ENCODE measurements at places on chromosomes 11 and 22.
A peak's percentile ranks its signal among the peaks of the same experiment; 100 is the strongest.

DNA sequence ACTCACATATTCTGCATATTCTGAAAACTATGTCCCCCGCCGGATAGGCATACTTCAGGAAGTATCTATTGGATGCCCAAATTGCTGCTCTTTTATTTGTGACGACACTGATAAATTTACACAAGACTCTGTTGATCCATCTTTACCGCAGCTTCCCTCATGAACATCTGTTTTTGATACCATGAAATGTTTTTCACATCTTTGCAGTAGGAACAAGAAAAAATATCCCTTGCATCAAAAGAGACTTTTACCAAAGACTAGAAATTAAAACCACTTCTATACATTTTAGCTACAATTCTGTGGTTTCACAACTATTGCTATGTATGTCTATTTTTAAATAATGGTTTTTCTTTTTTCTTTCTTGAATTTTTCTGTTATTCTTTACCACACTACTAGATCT is 15.3 kb downstream of the POU2AF2 start:
- DNase-seq: peak; percentile 89

- no peak for DNase-seq
Measured at GRCh38 chr22:18955696-18956095, 19.6 kb upstream of the PRODH start.

DNA sequence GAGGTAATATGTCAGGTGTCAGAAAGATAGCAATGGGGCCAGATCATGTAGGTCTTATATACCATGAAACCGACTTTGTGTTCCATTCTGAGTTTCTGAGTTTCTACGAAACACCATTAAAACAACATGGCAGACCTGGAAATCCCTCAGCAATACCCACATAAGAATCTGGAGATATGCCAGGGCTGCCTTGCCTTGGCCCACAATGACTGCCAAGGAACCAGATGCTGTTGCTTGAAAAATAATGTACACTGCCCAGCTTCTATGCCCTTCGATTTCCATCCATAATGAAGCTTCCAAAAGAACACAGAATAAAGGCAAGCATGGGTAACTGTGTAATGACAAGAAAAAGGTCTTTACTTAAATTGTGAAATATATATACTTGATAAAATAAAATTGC is 277.4 kb downstream of the SOX6 start:
- no peak for DNase-seq

DNA sequence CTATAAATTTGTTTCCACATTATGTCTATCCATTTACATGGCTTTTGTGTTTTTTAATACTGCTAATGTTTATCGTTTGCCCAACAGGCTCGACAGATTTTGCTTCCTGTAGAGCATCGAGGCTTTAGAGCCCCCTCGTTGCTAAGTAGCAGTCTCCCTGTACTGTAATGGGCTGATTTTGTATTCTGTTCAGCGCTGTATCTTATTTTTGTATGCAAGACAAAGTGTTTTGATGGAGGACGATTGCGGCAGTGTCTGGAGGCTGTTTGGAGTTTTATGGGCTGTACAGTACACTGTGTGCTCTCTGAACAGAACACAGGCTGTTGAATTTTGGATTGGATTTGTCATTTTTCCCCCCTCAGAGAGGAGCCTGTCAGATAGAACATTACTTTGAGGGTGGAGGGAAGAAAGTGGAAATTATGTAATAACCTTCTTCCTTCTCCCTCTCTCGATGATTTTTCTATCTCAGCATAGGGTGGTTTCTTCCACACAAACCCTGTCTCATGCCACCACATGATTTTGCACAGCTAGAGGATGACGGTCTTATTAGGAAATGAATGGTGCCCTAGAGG is 104.4 kb downstream of the ZBTB16 start:
- DNase-seq: no peak

DNA sequence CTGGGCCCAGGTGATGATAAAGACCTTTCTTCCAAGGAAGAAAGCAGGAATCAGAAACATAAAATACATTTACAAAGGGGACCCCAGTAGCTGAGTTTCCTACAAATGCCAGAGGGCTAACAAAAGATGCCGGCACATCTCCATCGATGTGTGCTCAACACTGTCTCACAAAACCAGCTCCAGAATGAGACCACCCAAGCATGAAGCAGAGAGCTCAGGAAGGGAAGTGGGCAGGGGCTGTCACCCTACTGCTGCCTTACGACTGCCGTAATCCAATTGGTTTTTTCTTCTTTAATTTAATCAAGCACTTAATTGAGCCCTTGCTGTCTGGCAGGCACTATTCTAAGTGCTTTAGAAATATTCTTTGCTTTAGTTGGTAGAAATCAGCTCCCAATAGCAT is 26.1 kb downstream of the SMCO4 start:
- DNase-seq: no peak

DNA sequence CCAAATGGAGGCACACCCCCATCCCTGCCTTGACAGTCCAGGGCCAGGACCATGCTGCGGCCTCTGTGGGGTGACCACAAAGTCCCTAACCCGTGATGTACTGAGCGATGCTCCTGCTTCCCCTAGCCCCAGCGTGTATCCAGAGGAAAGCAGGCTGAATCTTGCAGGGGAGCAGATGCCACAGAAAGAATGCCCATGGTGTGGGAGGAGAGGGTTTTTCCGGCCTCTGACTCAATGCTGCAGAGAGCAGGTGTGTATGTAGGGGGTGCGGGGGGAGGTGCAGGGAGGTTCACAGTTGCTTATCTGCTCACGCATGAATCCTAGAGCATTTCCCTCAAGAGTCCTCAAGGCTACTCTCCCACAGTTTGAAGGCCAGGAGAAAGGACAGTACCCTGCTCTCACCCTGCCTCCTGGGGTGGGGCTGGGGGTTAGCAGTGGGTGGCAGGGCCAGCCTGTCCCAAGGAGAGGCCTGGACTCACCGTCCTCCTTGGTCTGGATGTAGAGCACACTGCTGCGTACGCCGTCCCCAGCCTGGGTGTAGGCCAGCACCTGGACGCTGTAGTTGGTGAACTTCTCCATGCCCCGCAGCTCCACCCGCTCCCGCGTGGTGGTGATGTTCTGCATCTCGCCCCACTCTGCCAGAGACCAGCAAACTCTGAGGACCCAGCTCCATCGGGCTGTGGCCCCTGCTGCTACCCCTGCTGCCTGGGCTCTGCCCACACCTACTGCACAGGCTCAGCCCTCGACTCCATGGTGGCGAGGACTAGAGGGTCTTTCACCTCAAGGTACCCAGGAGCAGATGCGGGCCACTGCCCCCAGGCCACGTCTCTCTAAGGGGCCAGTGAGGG is 130.8 kb downstream of the CEP164 start:
- no peak for DNase-seq

GRCh38 chr11:63839508-63840355 is 822 bp downstream of the MARK2 start:
- peak; percentile 5 for DNase-seq

- DNase-seq: no peak
Measured at GRCh38 chr11:108629274-108629673, 35.6 kb upstream of the DDX10 start.

GRCh38 chr11:45274206-45274605 is 11.9 kb downstream of the SYT13 start:
- no peak for DNase-seq

DNA sequence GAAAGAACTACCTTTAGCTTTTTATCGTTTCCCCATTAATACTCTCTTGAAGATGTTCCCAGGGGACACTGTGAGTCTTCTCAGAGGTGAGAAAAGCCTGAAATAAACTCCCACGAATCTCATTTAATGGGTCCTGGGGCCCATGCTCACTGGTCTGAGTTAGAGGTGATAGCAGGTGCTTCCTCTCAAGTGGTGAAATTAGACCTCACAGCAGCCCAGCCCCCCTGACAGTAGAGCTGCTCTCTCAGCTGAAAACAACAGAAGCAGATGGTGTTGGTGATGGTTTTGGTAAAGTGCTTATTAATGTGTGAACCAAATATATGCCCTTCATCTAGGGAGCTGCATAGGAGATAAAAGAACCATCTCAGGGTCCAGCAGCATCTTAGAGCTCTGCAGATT is 76.8 kb upstream of the VPREB1 start:
- no peak for DNase-seq

DNA sequence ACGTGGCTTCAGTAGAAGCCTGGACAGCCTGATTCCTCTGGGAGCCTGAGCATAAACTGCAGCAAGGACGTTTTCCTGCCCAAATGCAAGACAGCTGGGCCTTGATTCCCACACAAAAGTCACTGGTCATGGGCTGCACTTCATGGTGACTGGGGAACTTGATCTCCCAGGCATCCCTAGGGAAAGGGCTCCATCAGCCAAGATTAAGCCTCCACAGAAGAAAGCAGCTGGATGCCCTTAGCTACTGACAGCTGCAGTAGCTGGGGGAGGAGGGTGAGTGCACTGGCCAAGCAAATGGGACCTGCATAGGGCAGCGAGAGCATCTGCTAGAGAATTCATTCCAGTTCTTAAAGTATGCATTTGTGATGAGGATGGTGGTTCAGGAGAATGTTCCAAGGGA is 267.4 kb upstream of the ISX start:
- no peak for DNase-seq

- DNase-seq: peak; percentile 72
Measured at GRCh38 chr11:66744485-66745355, 15.7 kb upstream of the SPTBN2 start.

DNA sequence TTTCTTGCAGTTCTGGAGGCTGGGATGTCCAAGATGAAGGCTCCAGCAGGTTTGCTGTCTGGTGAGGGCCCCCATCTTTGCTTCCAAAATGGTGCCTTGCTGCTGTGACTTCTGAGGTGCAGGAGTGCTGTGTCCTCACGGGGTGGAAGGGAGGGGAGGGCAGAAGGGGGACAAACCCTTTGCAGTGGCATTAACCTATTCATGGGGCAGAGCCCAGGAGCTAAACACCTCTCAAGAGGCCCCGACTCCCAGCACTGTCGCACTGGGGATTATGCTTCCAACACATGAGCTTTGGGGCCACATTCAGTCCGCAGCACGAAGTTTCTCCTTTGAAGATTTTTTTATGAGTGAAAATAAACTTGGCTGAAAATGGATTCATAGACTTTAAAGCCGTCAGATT is 25.5 kb upstream of the OSBPL5 start:
- DNase-seq: no peak

- DNase-seq: peak; percentile 84
Measured at GRCh38 chr11:7892059-7892699, 38.9 kb downstream of the OR10A6 start.

DNA sequence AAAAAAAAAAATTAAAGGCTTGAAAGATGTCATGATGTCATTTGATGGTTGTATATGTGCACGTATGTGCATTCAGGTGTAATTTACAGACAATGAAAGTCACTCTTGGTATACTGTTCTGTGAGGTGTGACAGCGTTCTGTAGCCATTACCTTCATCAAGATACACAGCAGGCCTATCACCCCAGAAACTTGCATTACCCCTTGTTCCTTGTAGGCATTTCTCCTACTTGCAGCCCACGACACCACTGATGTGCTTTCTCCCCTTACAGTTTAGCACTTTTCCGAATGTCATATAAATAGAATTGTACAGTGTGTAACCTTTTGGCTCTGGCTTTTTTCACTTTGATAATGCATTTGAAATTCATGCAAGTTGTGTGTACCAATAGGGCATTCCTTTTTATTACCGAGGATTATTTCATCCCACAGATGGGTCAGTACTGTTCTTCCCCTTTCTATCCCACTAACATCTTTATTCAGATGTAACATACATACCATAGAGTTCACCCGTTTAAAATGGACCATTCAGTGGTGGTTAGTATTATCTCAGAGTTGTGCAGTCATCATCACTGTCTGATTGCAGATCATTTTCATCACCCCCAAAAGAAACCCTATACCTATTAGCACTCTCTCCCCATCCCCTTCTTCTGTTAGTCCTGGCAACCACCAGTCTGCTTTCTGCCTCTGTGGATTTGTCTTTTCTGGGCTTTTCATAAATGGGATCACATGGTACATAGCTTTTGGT is 30.3 kb downstream of the BCR start:
- DNase-seq: no peak

DNA sequence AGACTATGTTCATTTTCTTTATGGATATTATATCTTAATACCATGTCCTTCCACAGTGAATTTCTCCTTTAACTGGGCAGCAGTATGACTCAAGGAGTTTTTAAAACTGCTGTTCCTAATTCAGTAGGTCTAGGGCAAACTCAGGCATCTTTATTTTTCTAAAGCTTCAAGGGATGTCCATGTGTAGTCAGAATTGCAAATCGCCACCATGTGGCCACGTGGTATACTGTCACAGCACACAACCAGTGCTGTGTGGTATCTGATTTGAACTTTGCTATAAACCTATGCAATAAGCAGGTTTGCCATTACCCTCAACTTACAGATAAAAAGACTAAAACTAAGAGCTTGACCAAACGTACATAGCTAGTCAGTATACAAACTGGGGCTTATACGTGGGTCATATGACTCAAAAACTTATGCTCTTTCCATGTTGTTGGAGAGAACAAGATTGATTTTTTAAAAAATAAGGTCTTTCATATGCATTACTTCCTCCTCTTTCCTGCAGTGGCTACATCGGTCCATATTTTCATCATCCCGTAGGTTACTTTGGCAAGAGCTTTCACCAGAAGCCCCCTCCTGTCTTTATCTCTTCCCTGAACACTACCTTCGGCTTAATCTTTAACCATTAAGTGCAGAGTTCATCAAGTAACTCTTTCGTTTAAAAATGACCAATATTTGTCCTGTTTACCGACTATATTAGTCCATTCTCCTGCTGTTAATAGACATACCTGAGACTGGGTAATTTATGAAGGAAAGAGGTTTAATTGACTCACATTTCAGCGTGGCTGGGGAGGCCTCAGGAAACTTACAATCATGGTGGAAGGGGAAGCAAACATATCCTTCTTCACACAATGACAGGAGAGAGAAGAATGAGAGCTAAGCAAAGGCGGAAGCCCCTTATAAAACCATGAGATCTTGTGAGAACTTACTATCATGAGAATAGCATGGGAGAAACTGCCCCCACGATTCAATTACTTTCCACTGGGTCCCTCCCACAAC is 8.0 kb upstream of the HTATIP2 start:
- peak; percentile 44 for DNase-seq

DNA sequence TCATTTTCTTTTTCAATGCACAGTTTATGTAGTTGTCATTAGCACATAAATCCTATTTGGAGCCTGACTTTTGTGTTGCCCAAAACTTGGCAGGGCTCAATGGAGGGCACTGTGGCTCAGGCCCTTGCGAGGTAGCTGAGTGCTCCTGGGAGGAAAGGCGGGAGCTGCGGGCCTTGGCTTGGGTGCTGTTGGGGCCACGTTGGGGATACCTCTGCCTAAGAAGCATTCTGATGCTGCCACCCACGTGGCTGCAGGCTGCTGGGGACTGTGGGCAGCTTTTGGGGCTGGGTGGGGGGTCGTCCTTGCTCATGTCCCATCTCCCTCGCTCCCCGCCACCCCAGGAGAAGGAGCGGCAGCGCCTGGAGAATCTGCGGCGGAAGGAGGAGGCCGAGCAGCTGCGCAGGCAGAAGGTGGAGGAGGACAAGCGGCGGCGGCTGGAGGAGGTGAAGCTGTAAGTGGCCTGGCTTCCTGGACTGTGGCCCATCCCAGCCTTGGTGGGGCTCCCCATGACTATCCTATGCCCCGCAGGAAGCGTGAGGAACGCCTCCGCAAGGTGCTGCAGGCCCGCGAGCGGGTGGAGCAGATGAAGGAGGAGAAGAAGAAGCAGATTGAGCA is 20.9 kb downstream of the INCENP start:
- no peak for DNase-seq

DNA sequence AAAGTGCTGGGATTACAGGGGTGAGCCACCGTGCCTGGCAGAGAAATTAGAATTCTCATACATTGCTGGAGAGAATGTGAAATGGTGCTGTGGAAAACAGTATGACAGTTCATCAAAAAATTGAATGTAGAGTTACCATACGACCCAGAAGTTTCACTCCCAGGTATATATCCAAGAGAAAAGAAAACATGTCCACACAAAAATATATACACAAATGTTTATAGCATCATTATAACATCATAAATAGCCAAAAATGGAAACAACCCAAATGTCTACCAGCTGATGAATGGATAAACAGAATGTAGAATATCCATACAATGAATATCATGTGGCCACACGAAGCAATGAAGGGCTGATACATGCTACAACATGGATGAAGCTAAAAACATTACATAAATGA is 34.6 kb downstream of the MED15 start:
- no peak for DNase-seq
